ENCODE measurements at places on chromosomes 12 and 14.

- DNase-seq = no peak
Measured at GRCh38 chr12:104793285-104793684, 164.8 kb downstream of the SLC41A2 start.

GRCh38 chr14:64098120-64098519 is 196.1 kb downstream of the ESR2 start:
- no peak for DNase-seq

DNA sequence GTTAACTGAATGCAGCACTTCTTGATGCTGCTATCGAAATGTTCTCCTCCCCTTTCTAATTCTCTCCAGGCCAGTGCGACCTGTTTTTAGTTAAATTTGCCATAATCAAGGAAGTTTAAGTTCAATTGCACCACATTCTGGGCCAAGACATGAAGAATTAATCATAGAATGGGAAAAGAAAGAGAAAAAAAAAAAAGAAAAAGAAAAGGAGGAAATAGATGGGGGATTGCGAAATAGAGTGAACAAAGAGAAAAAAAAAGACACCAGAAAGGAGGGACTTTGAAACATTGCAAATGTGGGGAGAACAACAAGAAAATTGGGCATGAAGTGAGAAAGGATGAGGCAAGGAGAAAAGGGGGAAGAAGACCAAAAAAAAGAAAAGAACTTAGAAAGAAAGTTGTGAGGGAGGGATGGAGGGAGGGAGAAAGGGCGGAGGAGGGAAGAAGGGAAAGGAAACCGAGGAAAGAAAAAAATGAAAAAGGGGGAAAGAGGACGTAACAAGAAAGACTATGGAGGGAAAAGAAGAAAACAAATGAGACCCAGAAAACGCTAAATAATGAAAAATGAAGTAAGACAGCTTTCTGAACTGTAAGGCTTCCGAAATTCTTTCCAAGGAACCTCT is 32.8 kb upstream of the TBX5 start:
- no peak for DNase-seq

DNA sequence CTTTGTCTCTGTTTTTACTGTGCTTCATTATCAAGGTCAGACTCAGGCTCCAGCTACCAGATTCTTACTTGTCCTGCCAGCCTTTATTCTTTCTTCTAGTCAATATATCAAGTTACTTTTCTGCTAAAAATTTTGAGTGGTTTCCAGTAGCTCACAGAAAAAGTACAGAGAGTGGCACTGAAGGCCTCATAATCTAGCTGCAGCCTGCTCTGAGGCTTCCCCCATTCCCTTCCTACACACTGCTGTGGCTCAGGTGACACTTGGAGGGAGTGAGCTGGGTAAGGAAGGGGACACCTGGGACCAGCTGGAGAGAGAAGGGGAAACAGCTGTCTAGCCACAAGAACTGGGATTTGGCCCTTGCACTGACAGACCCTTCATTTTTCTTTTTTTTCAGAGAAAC is 25.4 kb downstream of the TTC6 start:
- DNase-seq = no peak

GRCh38 chr12:94640134-94640928 is 10.0 kb downstream of the TMCC3 start:
- DNase-seq = no peak

DNA sequence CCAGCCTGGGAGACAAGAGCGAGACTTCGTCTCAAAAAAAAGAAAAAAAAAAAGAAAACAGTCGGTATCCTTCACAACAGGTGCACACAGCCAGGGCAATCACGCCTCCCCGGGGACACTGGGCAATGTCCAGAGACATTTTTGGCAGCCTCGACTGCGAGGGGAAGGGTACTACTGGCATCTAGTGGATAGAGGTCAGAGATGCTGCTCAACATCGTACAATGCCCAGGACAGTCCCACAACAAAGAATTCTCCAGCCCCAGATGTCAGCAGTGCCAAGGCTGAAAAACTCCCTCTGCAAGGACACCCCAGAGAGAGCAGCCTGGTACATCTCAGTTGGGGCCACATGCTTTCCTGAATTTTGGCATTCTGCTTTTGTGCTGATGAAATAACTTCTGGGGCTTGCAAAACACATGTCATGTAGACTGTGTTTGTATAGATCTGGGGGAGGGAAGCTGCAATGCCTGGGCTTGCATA is 21.5 kb downstream of the ALDH2 start:
- no peak for DNase-seq

- DNase-seq = no peak
Measured at GRCh38 chr14:22613736-22614239, 15.7 kb downstream of the ABHD4 start.

GRCh38 chr12:31651893-31652521 is 7.5 kb upstream of the ETFBKMT start:
- DNase-seq = no peak
